ENCODE measurements at places on chromosomes 6 and 20.

- DNase-seq, result no peak
Observed at GRCh38 chr6:150723857-150724256, 124.2 kb downstream of the PLEKHG1 start.

GRCh38 chr6:91487696-91488392 is 901.0 kb upstream of the MAP3K7 start:
- DNase-seq, result no peak

- DNase-seq, result no peak
Observed at GRCh38 chr20:44247586-44248409, 690 bp downstream of the GDAP1L1 start.

GRCh38 chr6:14660806-14661579 is 543.4 kb downstream of the CD83 start:
- DNase-seq, result peak; percentile 59

- no peak for DNase-seq
Observed at GRCh38 chr6:52305411-52305810, 20.9 kb upstream of the MCM3 start.

- DNase-seq, result no peak
Observed at GRCh38 chr6:93407186-93407585, 12.2 kb downstream of the EPHA7 start.

DNA sequence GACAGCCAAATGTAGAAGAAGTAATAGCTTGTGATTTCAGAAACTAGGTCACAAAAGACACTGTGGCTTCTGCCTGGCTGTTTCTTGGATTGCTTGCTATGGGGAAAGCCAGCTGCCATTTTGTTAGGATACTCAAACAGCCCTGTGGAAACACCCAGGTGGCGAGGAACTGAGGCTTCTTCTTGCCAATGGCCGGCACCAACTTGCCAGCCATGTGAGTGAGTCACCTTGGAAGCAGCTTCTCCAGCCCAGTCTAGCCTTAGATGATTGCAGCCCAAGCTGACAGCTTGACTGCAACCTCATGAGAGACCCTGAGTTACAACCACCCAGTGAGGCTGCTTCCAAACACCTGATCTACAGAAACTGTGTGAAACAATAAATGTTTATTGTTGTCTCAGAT is 11.9 kb upstream of the KIAA1755 start:
- DNase-seq, result no peak

- no peak for DNase-seq
Observed at GRCh38 chr20:35004051-35004725, 48.5 kb downstream of the MYH7B start.

- no peak for DNase-seq
Observed at GRCh38 chr6:28002161-28002560, 45.1 kb downstream of the OR2B6 start.

GRCh38 chr20:6184086-6184485 is 61.3 kb upstream of the FERMT1 start:
- no peak for DNase-seq

GRCh38 chr20:47318586-47319516 is 37.6 kb downstream of the ZMYND8 start:
- DNase-seq, result peak; percentile 4

DNA sequence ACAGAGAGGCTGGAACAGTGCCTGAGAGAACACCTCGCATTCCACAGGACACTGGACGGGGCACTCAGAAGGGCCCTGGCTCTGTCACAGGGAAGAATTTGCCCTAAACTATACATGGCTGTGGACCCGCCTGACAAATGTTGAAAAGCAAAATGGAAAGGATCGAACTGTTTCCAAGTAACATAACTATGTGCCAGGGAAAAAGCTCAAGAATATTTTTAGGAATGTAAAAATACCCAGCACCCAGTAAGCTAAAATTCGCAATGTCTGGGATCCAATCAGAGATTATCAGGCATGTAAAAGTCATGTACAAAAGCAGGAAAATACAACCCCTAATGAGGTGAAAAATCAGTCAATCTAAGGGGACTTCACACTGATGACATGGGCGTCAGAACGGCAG is 215.9 kb downstream of the TTLL2 start:
- DNase-seq, result no peak

DNA sequence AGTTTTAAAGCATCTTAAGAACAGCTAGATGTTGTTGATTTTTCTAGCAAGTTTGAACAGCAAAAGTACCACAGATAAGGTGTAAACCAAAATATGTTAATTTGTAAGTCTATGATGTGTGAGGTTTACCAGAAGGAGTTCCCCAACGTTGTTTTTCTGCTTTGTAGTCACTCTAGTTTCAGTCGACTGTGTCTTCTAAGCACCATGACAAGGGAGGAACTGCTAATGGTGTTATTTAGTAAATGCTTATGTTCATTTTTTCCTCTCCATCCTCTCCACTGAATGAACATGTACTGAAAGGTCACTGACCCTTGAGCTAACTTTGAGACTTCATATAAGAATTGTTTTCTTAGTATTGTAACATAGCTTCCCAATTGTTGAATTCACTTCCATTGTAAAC is 3.0 kb downstream of the ENPP3 start:
- no peak for DNase-seq

GRCh38 chr6:110662490-110663211 is 152.6 kb downstream of the CDK19 start:
- DNase-seq, result no peak

- DNase-seq, result peak; percentile 67
Observed at GRCh38 chr20:44979090-44979621, 12.8 kb downstream of the STK4 start.

DNA sequence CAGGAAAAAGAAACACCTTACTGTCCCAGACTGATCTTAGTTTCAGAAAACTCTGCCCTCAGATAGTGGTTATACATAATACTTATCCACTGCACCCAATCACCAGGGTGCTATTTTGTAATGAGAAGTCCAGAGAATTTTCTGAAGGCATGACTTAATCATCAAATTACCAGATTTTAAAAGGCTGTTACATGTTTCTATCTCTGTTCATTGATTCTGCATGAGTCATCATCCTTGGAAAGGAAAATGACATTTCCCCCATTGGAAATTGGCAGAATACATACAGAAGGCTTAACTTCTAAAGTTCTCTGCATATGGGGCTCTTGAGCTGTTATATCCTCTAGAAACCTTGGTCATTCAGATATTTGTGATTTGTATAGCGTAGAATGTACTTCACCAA is 587.9 kb upstream of the FLRT3 start:
- DNase-seq, result no peak

DNA sequence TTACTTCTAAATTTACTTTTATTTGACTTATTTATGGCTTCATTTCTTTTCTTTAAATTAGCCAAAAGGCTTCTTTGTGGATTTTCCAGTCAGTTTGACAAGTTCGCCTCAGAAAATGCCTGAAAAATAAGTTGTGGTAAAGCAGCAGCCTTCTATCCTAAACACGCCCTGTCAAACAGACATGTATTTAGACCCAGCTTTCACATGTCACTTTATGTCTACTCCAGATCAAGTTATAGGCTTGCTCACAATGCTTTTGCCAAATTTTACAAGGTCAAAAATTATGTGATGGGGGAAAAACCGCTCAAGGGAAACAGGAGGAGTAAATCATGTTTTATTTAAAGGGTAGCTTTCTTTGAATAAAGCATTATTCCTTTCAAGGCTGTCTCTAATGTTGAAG is 615.0 kb downstream of the HDGFL1 start:
- no peak for DNase-seq

DNA sequence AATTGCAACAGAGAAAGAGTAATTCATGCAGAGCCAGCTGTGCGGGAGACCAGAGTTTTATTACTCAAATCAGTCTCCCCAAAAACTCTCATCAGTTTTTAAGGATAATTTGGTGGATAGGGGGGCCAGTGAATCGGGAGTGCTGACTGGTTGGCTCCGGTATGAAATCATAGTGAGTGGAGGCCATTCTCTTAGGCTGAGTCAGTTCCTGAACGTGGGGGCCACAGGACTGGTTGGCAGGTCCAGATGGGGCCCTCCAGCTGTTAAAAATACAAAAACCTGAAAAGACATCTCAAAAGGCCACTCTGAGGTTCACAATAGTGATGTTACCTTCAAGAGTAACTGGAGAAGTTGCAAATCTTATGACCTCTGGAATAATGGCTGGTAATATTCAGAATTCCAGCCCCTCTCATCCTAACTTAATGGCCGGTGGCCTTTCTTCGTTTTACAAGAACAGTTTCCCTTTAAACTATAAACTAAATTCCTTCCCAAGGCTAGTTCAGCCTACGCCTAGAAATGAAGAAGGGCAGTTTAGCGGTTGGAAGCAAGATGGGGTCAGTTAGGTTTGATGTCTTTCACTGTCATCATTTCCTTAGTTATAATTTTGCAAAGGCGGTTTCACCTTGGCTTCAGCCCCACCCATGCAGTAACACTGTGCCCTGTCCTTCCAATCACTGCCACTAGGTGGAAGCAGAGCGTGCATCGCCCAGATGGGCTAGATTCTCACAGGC is 6.8 kb upstream of the MICA start:
- peak; percentile 81 for DNase-seq

GRCh38 chr6:132128424-132128823 is 177.3 kb upstream of the CCN2 start:
- DNase-seq, result no peak

- no peak for DNase-seq
Observed at GRCh38 chr6:111653979-111654378, 48.3 kb upstream of the TRAF3IP2 start.

- no peak for DNase-seq
Observed at GRCh38 chr20:15851576-15852215, 721.6 kb downstream of the KIF16B start.

DNA sequence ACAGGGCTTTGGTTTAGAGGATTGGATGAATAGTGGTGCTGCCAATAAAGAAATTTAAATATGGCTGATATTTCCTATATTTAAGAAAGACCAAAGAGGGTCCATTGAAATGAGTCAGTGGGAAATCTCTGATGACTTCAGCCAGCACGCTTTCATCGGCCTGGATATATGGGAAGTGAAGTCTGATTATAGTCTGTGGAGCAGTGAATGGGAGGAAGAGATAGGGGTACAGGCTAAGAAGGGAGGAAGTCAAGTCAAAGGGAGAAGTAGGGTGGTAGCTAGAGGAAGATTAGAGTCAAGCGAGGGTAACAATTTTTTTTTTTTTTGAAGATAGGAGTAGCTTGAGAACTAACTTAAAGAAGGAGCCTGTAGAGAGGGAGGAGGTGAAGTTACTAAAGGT is 22.7 kb downstream of the SLC16A10 start:
- no peak for DNase-seq

DNA sequence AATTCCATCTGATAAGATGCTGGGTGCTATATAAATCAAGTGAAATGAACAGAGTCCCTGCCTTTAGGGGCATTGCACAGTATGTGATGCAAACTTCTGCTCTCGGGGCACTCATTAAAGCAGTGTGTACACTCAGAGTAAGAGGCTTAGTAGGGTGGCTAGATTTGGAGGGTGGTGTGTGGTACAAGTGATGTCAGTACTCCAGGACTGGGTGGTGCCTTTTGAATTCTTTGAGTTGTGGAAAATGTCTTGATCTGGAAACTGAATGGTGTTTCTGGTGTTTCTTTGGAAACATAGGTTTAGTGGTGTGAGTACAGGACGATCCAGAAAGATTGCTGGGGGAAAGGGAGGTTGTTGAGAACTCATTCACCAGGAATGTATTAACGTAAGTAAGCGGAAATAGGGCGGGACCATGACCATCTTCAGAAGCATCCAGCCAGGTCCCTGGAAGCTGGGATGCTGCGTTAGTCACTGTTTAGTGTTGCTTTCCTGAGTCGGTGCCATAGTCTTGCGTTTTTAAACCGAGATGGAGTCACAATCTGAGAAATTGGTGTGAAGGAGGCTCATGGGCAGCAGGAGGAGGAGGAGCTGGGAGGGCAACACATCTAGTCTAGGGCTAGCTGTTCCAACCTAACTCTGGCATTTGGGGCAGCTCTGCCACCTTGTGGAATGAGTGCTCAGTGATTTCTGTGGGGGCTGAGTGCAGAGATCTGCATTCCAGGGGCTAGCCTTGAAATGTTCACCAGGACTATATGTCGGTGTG is 70.3 kb downstream of the SCAND1 start:
- peak; percentile 31 for DNase-seq

GRCh38 chr6:24079076-24079475 is 46.9 kb upstream of the NRSN1 start:
- no peak for DNase-seq

DNA sequence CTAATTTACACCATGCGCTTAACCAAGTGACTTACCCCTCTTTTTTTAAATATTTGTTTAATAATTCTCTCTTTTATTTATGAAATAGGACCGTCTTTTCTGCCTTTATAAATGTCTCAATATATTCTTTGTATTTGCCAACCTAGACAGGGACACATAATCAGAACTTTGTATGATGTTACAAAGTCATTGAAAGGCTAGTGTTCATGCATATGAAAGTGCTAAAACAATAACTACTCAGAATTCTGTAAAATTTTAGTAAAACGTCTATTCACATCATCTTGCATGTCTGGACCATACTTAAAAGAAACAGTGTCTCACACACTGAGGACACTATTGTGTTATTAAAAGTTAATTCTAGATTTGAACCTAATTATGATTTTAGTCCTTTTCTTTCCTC is 41.1 kb upstream of the HBS1L start:
- DNase-seq, result no peak

- DNase-seq, result no peak
Observed at GRCh38 chr6:145080651-145081050, 654.7 kb downstream of the EPM2A start.

DNA sequence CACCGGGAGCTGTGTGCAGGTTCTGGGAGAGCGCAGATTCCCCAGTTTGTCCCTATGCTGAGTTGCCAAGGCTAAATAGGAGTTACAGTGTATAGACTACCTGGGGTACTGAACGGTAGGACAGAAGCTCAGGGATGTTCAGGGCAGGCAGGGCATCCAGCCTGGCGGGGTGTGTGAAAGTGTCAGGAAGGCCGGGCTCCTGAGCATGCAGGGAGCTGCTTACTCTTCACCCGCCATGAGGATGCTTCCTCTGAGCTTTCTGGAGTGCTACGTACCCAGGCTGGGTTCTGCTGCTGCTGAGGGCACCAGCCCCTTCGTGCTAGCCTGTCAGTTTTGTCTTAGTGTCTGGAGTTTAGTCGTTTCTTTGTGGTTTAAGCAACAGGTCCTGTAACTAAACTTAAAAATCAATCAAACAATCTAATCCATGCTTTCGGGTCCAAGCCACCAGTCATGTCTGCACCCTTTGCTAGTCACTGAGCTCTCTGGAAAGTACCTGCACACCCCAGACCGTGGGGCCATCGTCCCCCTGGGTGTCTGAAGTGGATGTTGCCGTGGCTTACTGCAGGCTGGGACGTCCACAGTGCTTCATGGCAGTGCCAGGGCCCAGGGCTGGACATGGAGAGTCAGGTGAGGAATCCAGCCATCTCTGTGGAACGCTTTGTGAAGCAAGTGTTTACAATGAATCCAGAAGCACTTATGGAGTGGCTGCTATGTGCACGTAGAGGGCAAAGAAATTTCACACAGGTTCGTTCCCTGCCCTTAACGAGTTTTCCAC is 220.3 kb upstream of the SNX9 start:
- no peak for DNase-seq

DNA sequence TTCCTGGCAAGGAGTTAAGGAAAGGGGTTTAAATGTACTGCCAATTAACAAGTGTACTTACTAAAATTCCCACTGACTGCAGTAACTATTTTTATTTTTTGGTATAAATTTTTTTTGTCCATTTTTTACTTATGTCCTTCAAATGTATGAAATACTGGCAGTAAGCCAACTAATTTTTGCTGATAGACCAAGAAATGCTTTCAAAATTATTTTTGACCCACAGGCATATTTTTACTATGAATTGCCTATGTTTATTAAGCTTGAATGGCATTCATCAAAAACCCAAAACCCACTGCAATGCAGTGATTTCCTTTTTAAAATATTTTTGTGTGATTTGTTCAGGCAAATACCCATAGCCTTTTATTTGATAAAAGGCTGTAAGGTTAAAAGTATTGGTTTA is 560.1 kb downstream of the UTRN start:
- DNase-seq, result no peak

- DNase-seq, result no peak
Observed at GRCh38 chr6:80437801-80438200, 331.3 kb downstream of the BCKDHB start.
